ENCODE measurements at places on chromosomes 2 and 18. TPM values are rescaled to one million over a fixed set of nuclear protein-coding genes. Genes with fewer than 3 reads are reported as not detected.

The SLC16A14 gene
- total RNA-seq = 41.6 TPM

The OR6B2 gene
- total RNA-seq = not detected

The ST8SIA5 gene
- 13.3 TPM for total RNA-seq

The QPCT gene
- total RNA-seq = 9.6 TPM

The PXDN gene
- 22.1 TPM for total RNA-seq

The LYG1 gene
- total RNA-seq = 0.74 TPM

The MBP gene
- total RNA-seq = 10.1 TPM

The GALR1 gene
- total RNA-seq = under 0.01 TPM

The GREB1L gene
- 0.74 TPM for total RNA-seq

The CHAC2 gene
- 3.2 TPM for total RNA-seq

The ZNF236 gene
- 18.9 TPM for total RNA-seq

The SATB2 gene
- 310 TPM for total RNA-seq

The VAMP5 gene
- 3.4 TPM for total RNA-seq

The ANKRD29 gene
- total RNA-seq = 2.0 TPM

The COL3A1 gene
- total RNA-seq = 105 TPM

The IL1RN gene
- not detected for total RNA-seq

The ATIC gene
- total RNA-seq = 21.6 TPM

The VIL1 gene
- not detected for total RNA-seq

The PROM2 gene
- total RNA-seq = 0.98 TPM

The ARMC9 gene
- total RNA-seq = 10.1 TPM

The C2orf68 gene
- total RNA-seq = 16.0 TPM

The SLC11A1 gene
- total RNA-seq = 2.0 TPM

The SLC30A3 gene
- total RNA-seq = 1.2 TPM

The TBC1D8 gene
- total RNA-seq = 6.1 TPM

The SLC9A4 gene
- 0.25 TPM for total RNA-seq

The REEP1 gene
- total RNA-seq = 125 TPM

The SLC14A1 gene
- total RNA-seq = 1.7 TPM

The RAB6C gene
- total RNA-seq = 0.98 TPM

The LINC00305 gene
- not detected for total RNA-seq

The KCNG2 gene
- 0.25 TPM for total RNA-seq

The SFT2D3 gene
- total RNA-seq = 7.9 TPM

The G6PC2 gene
- not detected for total RNA-seq

The MOCOS gene
- 0.25 TPM for total RNA-seq

The FAM110C gene
- 7.4 TPM for total RNA-seq

The MTIF2 gene
- 17.2 TPM for total RNA-seq

The DSC1 gene
- 0.25 TPM for total RNA-seq

The GALNT5 gene
- under 0.01 TPM for total RNA-seq

The NYAP2 gene
- total RNA-seq = 12.5 TPM

The GKN2 gene
- 0.25 TPM for total RNA-seq

The CIB4 gene
- not detected for total RNA-seq

The C2orf66 gene
- total RNA-seq = 0.25 TPM

The CDH19 gene
- 0.25 TPM for total RNA-seq

The MYO5B gene
- total RNA-seq = 12.0 TPM

The MTCL1 gene
- total RNA-seq = 14.5 TPM

The SCTR gene
- total RNA-seq = 0.49 TPM

The SCYGR3 gene
- total RNA-seq = not detected

The TMEM247 gene
- total RNA-seq = not detected

The CXCR1 gene
- not detected for total RNA-seq

The REG1B gene
- not detected for total RNA-seq

The MARCHF4 gene
- total RNA-seq = 19.2 TPM

The MOGAT1 gene
- not detected for total RNA-seq

The TUBA3E gene
- total RNA-seq = not detected

The TMEM17 gene
- 4.4 TPM for total RNA-seq

The SERPINB12 gene
- total RNA-seq = not detected

The CD8A gene
- 2.0 TPM for total RNA-seq

The AMER3 gene
- total RNA-seq = 26.8 TPM

The ANKRD30B gene
- total RNA-seq = not detected

All from temporal lobe (tissue), 4 donors.